ENCODE measurements at places on chromosomes 11 and 22. TPM values are rescaled to one million over a fixed set of nuclear protein-coding genes. Genes with fewer than 3 reads are reported as not detected.

FTH1 gene
- 887 TPM for total RNA-seq

KDELR3 gene
- 0.72 TPM for total RNA-seq

C11orf91 gene
- not detected for total RNA-seq

OR52I1 gene
- total RNA-seq, result not detected

JAML gene
- total RNA-seq, result 74.3 TPM

PKDREJ gene
- not detected for total RNA-seq

MS4A4A gene
- total RNA-seq, result not detected

CCDC73 gene
- total RNA-seq, result not detected

SCGB2A2 gene
- total RNA-seq, result not detected

ADAMTS15 gene
- total RNA-seq, result not detected

SERPING1 gene
- not detected for total RNA-seq

PAMR1 gene
- not detected for total RNA-seq

PCSK7 gene
- 195 TPM for total RNA-seq

OR52H1 gene
- total RNA-seq, result not detected

RBFOX2 gene
- total RNA-seq, result 0.60 TPM

B4GAT1 gene
- total RNA-seq, result 9.4 TPM

PAX6 gene
- not detected for total RNA-seq

CCDC89 gene
- total RNA-seq, result 0.93 TPM

CASP4 gene
- total RNA-seq, result 166 TPM

SCGB1D2 gene
- total RNA-seq, result not detected

SLC37A4 gene
- total RNA-seq, result 20.0 TPM

All from activated naive CD4-positive, alpha-beta T cell treated with anti-CD3 and anti-CD28 coated beads, Interleukin-2, amount 10 ng/mL, durations not matched to agents 5 hours and 36 hours (primary cell).